ENCODE measurements at places on chromosomes 5 and 9.

DNA sequence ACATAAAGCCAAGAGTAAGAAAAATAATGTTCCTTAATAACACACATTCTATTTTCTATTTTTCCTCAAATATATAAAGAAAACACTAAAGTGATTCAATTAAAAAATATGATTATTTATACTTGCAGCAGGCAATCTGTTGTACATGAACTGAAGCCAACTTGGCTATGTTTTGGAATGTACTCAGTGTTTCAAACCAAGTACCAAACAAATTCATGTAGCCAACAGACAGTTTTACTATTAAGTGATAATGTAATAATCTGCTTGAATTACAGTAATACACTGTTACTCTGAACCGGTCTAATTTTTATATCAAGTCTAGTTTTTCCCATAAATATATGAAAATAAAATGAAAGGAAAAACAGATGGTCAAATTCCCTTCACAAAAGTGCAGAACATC, 58.0 kb downstream of the CEP120 start:
- peak; percentile 7 for DNase-seq

- no peak for DNase-seq
Measured at GRCh38 chr5:51838459-51838858, 455.2 kb downstream of the ISL1 start.

- DNase-seq = peak; percentile 82
Measured at GRCh38 chr5:38468202-38468673, 88.2 kb downstream of the LIFR start.

GRCh38 chr9:91207729-91208418, 153.8 kb downstream of the AUH start:
- peak; percentile 55 for DNase-seq

DNA sequence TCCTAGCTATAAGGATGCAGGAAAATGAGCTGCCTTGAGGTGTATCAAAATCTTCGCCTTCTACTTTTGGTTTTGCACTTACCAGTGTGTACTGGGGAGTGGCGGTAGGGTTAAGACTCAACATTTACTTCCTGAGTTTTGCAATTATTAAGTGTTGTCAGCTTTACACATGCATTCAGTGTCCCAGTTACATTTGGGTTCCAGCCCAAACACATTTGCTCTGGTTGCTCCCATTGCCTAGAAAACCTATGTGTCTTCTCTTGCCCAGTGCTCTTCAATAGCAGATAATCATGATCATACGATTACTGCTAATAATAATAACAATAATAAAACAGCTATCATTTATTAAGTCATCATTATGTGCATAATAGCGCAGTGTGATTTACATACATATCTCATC, 241.5 kb upstream of the PAPPA start:
- no peak for DNase-seq

DNA sequence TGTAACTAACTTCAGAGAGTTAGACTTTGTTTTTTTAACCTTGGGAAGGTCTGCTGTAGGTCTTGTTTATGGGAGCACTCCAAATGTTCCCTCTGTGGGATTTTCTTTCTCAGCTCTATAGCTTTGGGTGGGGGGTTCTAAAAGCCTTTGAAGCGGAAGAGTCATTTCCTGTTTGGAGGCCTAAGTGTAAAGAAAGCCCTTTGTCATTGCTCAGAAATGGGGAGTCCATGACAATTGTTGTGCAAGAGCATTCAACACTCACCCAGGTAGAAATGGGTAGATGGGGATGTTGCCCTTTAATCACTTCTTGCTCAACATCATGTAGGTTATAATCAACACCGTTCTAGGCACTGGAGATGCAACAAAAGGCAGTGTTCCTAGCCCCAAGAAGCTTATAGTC, 30.3 kb upstream of the MAST4 start:
- no peak for DNase-seq

- DNase-seq = no peak
Measured at GRCh38 chr9:134163371-134164196, 780 bp downstream of the RNU6ATAC start.

- peak; percentile 79 for DNase-seq
Measured at GRCh38 chr9:122991370-122991830, 42.1 kb upstream of the GPR21 start.

GRCh38 chr5:77444356-77444755, 47.8 kb downstream of the WDR41 start:
- no peak for DNase-seq

GRCh38 chr9:124780060-124780756, 3.3 kb downstream of the OLFML2A start:
- DNase-seq = no peak

DNA sequence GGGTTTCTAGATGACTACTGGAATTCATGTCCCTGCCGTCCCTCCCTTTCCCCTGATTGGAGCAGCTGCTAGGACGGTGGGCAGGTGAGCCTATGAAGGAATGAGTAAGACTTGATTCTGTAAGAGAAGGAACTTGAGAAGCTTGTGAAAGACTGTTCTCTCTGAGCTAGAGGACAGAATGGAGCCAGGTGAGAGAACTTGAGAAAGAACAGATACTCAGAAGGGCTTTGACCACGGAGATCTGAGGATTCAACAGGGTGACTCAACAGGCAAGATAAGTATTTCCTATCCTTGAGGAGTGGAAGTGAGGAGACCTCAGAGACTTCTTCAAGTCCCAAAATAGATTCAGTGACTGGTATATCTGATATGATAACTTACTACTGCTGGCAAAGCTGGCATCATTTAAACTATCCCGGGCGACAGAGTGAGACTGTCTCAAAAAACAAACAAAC, 41.9 kb downstream of the HSDL2 start:
- DNase-seq = no peak

DNA sequence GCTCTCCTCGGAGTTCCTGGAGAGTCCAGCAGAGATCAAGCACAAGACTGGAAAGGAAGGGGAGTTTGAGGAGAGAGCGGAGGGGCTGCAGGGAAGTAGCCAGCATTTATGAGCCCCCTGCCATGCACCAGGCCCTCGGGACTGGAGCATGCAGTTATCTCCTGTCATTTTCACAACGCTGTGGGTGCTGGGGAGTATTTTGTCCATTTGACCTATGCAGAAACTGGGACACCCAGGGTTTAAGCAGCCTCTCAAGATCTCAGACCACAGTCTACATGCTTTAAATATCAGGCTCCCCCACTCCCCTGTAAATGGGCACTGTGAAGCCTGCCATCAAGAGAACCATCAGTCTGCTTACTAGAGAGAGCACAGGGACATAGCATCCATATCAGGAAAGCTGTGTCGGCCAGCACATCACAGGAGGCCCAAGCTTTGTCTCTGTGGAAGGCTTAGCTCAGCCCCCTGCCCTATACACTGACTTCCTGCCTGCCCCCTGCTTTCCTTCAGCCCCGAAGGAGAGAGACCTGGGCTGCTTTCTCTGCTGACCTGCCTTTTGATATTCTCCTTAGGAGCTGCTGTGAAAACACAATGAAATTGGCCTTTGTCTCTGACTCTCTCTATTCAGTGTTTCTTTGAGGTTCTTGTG, 7.3 kb downstream of the FOXI1 start:
- no peak for DNase-seq

GRCh38 chr9:27599102-27599869, 26.0 kb upstream of the C9orf72 start:
- no peak for DNase-seq

DNA sequence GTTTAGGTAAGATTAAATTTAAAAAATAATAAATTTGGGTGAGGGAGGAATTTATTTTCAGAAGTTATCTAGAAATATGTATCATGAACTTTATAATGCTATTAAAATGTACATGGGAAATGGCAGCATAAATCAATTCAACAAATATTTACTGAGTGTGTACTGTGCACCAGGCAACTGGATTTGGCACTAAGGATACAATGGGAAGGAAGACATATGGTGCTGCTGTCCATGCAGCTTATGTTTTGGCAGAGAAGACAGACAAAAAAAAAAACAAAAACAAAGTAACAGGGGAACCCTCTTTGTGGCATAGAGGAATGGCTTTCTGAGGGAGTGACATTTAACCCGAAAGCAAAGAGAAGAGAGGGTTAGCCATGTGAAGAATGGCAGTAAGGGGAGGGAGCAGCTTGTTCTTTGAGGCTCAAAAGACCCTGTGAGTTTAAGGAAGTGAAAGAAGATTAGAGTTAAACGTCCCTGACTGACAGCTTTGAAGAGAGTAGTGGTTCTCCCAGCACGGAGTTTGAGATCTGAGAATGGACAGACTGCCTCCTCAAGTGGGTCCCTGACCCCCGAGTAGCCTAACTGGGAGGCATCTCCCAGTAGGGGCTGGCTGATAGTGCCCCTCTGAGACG, 23.9 kb downstream of the CNTRL start:
- DNase-seq = no peak

DNA sequence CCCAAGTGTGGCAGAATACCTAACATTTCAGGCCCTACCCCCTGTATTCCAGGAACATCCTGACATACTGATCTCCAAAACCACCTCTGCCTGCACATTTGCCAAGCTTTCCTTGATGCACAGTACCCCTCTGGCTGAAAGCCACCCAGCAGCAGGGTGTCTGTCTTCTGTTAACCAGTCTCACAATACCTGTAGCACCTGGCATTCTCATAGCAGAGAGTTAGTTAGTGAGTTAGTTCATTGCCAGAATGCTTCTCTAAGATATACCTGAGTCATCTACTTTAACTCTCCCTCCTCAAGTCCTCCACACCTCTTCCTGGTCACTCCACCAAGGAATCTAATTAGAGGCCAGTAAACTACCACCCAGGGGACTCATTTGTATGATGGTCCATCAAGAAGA, 46.1 kb upstream of the IL7R start:
- no peak for DNase-seq

GRCh38 chr9:136438548-136439480, 831 bp downstream of the INPP5E start:
- no peak for DNase-seq

- DNase-seq = no peak
Measured at GRCh38 chr5:154794525-154795234, 39.5 kb downstream of the LARP1 start.

- peak; percentile 55 for DNase-seq
Measured at GRCh38 chr9:129198319-129199043, 20.4 kb upstream of the IER5L start.

DNA sequence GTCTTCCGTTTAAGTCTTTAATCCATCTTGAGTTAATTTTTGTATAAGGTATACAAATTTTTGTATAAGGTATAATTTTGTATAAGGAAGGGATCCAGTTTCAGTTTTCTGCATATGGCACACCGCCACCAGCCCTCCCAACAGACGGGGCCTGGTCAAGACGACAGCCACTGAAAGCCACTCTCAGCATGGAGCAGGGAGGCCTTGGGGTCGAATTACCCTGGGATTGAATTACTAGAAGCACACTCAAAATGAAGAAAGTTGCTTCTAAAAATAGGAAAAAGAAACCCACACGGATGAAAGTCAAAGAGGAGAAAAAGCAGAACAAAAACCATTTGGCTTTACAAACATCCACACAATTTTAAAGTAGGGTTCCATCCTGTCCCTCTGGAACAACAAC, 586.2 kb upstream of the ADAMTS16 start:
- no peak for DNase-seq

DNA sequence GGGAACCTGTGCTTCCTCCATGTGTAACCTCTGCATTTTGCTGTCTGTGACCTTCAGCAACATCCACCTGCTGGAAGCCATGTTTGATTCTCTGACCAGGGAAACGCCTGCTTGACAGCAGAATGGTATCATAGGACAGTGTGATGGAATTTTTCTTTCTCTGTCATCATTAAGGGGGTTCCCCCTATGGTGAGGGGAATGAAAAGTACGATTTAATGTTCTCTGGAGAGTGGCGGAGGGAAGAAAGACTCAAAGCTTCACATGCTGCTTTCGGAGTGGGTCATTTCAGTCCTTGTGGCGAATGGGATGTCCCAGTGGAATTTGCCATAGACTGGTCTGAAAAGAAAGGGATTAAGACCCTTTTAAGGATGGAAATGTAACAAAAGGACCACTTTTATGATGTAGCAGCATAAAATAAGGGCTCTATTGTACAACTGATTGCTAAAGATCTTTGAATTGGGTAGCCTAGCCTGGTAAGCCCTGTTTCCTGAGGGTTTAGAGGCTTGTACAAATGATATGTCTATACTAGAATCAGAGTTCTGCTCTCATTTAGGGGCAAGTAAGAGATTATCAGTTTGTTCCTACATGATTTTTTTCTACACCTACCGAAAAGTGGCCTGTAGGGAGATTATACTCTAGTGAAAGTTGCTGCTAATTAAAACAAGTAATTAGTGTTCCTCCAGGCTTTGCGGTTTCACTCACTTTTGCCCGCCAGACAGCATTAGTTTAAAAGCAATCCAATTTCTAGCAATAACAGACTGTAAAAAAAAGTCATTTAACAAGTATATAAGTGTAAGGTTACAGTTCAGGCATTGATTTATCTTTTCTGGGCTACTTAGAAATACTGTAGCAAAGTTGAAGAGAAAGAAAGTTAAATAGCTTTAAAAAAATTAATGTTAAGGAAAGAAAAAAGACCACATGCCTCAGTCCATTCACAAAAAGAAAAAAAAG, 904.5 kb downstream of the NR2F1-AS1 start:
- no peak for DNase-seq
